ENCODE measurements at places on chromosomes 1 and 21.

- DNase-seq = no peak
These were observed 10.6 kb upstream of the KCNN3 start for GRCh38 chr1:154880671-154881070.

DNA sequence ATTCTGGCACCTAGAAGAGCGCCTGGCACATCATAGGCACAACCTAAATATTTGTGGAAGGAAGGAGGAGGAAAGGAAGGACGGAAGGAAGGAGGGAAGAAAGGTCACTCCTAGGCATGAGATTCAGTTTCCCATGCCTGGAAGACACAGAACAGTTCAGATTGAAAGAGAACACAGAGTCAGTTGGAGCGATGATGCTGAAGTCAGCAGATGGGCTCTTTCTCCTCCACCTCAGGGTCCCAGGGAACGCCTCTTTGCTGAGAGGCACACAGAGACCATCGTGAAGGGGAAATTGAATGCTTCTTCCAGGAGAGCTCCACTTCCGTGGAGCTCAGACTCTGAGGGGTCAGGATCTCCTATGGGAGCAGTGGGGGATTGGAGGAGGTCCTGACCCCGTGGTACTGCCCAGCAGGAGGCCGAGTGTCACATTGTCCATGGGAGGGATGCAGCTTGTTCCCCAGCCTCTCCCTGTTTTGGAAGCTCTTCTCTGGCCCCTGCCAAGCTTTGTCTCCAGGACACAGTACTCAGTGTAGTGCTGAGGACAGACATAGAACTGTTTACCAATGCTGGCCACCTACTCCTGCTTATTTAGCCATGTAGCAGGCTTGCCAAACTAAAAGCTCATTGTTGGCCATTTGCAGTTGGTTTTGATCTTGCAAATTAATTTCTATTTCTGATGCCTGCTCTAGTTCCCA lies 2.4 kb downstream of the MYBPHL start:
- DNase-seq = no peak

DNA sequence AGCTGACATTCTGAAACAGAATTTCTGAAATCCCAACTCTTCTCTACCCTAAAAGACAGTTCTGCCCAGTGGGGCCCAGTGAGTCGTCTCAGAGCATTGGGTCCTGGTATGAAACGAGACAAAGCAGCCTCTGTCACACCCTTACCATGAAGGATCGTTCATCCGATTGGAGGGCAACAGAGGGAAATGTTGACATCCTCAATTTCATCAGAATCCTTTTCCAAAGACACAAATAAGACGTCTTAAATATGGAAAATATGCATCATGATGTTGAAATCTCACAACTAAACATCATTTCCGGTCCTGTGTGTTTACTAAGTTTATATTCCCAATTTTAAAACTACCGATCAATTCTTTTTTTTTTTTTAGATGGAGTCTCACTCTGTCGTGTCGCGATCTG lies 112.1 kb upstream of the SLC45A1 start:
- no peak for DNase-seq

GRCh38 chr1:246001142-246001836 lies 505.8 kb downstream of the SMYD3 start:
- no peak for DNase-seq

DNA sequence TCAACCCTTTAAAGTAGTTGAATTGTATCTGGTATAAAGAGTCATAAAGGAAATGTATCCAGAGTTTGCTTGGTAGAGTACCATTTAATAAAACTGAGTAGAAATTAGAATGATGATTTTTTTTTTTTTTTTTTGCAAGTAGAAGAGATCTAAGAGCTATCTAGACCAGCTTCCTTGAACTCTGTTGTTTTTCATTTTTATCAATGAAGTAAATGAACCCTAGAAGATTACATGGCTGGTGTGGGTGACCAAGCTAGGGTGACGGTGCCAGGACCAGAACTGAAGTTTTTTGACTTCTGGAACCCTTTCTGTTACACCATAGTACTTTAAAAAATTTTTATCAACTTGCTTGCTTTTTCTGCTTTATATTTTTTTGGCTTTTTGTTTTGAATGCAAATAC lies 36.9 kb downstream of the MACO1 start:
- no peak for DNase-seq

GRCh38 chr1:223748405-223748772 lies 36.0 kb downstream of the CAPN2 start:
- no peak for DNase-seq

GRCh38 chr21:43211072-43211759 lies 42.4 kb downstream of the CRYAA start:
- peak; percentile 56 for DNase-seq

GRCh38 chr1:43482215-43482614 lies 28.5 kb upstream of the HYI start:
- no peak for DNase-seq

- DNase-seq = peak; percentile 82
These were observed 3.7 kb downstream of the TCHH start for GRCh38 chr1:152111515-152111968.

DNA sequence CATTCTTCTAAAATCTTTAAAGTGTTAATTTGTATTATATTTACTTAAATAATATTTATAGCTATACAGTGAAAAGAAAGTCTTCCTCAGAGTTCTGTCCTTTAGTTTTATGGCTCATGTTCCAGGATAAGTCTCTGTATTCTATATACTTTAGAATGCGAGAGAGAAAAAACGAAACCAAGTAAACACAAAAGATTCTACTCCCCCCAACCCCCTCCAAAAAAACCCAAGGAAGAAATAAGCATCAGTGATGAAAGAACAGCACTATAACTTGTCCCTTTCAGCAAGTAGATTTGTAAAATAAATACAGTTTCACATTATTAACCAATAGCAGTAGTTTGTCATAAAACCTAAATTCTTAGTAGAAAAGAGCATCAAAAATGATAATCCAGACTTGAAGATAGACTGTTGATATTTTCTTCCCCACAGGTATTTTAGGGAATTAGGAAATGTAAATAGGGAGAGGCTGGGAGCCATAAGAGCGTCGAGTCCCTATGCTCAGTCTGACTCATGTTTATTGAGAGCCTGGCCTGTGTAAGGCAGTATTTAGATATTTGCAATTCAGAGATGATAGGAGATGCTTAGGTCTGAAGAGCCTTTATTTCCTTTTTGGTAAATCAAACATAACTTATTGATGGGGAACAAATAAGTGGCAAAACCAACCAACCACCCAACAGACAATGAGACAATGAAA lies 35.5 kb downstream of the CDC14A start:
- no peak for DNase-seq

DNA sequence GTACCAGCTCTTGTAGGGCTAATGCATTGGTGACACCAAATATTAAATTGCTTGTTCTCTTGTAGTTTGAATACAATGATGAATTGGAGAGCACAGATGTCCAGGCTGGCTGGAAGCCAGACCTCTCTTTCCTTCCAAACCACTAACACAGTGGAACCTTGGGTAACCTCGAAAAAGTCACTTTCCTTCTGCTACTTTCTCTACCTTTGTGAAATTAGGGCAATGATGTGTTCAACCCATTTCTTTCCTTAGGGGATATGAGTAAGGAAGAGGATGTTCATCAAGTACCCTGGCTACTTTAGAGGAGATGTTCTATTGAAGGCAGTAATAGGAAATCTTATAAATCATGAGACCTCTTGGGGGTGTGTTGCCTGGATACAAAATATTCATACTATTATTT lies 55.7 kb downstream of the XCL2 start:
- DNase-seq = no peak

- DNase-seq = no peak
These were observed 152.8 kb downstream of the TTLL7 start for GRCh38 chr1:83846138-83846537.

GRCh38 chr21:14487490-14488432 lies 58.4 kb downstream of the SAMSN1 start:
- DNase-seq = no peak

GRCh38 chr21:44992608-44993031 lies 52.8 kb downstream of the SLX9 start:
- DNase-seq = no peak

- no peak for DNase-seq
These were observed 16.6 kb upstream of the DR1 start for GRCh38 chr1:93328809-93329760.

- DNase-seq = no peak
These were observed 485.5 kb downstream of the PTPRC start for GRCh38 chr1:199124351-199124750.

- DNase-seq = no peak
These were observed 689 bp upstream of the GPR137B start for GRCh38 chr1:236141447-236142252.

DNA sequence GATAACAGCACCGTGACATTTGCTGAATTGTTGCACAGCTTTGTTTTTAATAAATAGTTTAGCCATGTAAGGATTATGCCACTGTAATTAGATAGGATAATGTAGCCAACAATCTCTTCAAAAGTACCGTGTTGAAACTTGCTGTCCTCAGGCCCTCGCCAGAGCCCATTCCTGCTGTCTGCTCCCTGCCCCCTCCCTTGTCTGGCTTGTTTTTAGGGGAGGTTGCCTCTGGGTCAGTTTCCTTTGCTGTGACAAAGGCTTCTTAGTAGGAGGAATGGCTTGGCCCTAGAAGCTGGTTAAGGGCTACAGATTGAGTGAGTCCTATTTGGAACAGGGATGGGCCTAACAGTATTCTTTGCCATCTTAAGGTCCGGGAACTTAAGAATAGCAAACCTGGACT lies 107.9 kb downstream of the LMO4 start:
- DNase-seq = no peak

- DNase-seq = no peak
These were observed 1624.7 kb downstream of the MRPL39 start for GRCh38 chr21:23982546-23982945.

GRCh38 chr1:109713636-109714035 lies 1.6 kb downstream of the GSTM5 start:
- no peak for DNase-seq

DNA sequence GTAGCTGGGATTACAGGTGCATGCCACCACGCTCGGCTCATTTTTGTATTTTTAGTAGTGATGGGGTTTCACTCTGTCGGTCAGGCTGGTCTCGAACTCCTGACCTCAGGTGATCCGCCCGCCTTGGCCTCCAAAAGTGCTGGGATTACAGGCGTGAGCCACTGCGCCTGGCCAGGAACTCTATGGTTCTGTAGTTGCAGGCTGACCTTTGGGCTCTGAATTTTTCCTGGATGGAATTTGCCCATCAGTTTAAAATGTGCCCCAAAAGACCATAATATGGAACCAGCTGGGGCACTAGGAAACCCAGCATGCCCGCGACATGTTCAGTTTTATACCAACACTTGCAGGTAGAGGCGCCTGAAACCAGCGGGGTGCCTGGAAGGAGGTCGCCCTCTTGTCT lies 1.6 kb upstream of the SCNN1D start:
- DNase-seq = no peak

DNA sequence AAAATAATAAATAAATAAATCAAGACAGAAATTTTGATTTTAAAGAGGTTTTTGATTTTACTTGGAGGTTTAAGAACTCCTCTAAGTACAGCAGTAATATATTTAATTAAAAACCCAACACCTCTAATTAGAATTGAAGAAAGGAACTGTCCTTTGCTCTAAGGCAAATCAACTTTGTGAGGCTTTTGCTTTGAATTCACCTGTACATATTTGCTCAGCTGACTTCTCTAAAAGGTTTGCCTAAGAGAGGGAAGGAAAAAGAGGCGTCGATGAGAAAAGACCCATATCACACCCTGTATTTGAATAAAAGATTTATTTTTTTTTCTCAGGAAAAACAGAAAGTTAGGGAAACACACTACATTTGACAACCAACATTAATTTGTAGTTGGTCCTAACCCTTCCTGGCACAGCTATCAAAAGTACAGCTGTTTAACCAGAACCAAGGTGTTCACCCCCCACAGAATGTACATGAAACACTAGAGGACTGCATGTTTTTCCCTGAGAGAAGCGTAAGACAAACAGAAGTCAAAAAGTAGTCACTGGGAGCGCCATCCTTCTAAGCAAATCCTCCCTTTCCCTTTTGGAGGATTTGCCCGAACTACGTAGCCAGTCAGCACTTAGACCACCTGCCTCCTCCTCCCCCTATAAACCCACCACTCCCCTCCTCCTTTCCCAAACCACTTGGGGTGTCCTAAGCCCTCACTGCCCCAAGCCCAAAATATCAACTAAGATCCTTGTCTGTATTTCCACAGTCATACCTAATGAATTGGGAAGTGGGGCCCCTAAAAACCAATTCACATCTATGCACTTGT lies 4.9 kb downstream of the MCL1 start:
- DNase-seq = no peak

DNA sequence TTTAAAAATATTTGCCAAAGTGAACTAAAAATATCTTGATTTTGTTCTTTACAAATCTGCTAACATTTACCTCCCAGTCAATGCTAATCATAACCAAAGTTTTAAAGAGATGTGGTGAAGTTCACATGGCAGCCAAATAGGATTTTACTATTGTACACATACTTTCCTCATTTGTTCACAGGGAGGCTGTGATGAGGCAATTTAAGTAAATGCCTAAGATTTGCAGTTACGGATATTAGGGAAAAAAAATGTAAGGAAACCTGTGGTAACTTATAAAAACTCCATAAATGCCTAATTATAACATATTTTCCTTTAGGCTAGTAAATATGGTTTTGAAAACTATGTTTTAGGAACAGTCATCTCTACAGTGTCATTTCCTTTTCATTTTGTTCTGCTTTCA lies 32.4 kb downstream of the RGS5 start:
- DNase-seq = no peak

Data from Karpas-422 (cell line).